ENCODE measurements at places on chromosomes 3 and 15.

DNA sequence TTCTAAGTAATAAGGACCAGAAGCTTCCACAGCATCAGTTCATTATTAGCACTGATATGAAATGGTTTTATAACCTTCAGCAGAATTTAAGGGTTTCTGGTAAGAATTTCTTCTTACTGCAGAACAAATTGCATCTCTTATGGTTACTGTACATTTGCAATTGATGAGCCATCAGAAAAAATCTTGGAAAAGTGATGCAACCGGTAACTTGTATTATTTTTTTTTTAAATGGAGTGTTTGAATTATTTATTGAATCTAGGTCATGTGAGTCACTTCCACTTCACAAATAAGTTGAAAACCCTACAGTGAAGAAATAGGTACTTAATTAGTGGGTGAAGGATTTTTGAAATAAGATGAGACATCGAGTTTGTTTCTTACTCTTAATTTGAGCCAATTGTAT, 786.0 kb downstream of the TUSC7 start:
- no peak for DNase-seq

DNA sequence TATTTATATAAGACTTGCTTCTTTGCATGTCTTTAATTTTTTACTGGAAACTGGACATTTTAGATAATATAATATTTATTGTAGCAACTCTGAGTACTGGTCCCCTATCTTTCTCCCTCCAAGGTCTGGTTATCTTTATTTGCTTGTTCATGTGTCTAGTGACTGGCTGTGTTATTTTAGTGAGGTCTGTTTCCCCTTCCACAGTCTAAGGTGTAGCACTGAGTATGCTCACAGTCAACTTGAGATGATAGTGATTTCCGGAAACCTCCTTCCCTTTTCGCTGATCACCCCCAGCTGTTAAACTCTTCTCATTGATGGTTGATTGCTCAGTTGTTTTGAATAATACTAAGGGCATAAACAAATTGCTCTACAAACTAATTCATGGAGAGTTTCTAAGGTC, 37.0 kb downstream of the PCNP start:
- DNase-seq: no peak

- DNase-seq: no peak
Observed at GRCh38 chr3:162103808-162104207, 607.2 kb downstream of the OTOL1 start.

DNA sequence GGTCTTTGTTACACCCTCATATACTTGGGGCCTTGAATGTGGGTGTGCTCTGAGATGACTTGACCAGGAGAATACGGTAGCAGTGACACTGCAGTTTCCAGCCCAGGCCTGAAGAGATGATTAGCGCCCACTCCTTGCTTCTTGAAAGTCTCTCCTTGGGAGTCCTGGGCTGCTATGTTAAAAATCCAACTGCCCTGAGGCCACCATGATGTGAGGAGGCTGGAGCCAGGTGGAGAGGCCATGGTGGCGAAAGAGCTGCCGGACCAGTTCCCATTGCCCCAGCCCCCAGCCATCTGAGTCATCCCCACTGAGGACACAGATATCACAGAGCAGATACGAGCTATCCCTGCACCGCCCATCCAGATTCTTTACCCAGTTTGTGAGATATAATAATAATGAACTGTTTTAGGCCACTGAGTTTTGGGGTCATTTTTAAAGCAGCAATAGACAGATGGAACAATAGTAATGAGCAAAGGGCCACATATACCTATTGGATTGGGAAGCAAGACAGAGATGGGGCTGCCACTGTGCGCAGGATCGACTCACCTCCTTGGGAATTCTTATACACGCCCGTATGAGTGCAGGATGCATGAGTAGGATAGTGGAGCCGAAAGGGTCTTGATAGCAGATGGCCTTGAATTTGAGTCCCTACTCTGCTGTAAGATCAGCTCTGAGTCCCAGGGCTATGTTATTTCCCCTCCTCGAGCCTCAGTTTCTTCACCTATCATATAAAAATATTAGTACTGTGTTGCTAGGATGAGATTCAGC, 12.1 kb upstream of the GATA2 start:
- DNase-seq: no peak

GRCh38 chr3:192122832-192123594, 604.3 kb downstream of the FGF12 start:
- no peak for DNase-seq

DNA sequence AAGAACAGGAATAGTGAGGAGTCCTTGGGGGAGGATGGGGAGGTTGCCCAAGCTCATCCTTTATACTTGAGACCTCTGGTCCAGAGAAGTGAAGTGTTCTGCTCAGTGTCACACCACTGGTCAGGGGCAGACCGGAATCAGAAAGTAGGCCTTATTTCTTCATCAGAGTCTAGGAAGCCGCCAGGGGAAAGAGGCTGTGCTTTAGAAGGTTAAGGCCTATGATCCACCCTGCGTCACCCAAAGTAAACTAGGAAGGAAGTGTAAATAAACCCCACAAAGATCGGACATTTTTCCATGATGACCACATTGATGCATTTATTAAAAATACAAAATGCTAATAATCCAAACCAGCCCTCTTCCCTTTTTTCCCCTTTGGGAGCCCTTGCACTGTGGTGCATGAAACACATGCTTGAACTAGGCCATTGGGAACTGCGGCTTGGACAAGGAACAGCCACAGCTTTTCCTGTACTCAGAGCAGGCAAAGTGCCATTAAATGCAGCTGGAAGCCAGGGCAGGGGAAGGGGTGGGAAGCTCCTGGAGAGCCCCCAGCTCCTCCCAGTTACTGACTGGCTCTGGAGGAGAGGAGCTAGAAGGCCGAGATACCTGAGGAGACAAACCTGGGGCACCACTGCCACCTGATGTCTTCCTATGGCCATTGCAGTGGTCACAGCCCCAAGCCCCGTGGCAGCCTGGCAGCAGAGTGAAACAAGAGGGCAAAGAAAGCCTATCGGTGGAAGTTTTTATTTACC, 37.0 kb downstream of the CDC25A start:
- DNase-seq: peak; percentile 58

GRCh38 chr3:118987477-118987876, 47.2 kb downstream of the IGSF11 start:
- DNase-seq: no peak

DNA sequence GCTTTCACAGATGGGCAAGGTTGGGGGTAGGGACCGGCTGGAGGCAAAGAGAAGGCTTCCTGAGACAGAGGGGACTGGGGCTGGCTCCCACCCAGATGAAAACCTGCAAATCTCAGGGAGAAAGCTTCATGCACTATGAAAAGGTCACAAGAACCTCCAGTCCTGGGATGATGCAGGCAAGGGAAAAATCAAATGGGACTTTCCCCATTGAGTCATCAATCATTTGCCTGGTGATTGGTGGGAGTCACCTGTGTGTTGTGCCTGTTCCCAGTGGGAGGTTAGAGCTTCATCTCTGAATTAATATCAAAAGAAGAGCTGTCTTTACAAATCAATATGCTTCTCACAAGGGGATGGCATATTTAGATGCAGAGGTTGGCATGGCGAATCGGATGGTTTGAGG, 49.9 kb downstream of the CACNA1D start:
- no peak for DNase-seq

DNA sequence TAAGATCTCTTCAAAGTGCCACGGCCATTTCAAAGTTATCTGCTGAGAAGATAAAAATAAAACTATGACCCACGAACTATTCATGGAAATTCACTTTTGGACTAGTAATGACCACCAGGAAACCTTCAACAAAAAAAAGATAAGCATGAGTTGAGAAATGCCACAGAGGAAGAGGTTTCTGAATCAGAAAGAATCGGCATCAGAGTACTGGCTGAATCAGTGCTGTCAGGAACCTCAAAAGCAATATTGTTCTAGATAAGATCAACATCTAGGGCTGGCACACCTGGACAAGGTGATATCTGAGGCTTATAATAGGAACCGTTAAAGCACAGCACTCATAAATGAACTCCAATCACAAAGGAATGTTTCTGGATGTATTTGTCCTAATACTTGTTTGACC, 72.7 kb downstream of the PEAK1 start:
- no peak for DNase-seq

DNA sequence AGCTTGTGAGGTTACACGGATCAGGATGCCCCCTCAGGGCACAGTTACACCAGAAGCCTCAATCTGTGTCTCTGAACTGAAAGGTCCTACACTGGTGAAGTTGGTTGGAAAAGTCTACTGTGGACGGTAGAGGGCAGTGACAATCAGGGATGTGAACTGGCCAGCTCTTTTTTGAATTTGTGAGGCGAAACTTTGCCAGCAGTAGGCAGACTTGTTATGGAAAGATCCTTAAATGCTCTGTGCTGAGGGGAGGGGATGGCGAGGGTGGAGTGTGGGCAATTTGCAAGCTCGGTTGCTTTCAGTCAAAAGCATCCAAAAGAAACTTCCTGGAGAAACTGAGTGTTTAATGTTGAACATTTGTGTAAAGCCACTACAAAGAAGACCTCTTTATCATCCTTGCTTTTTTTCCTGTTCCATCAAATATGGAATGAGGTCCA, 127.4 kb upstream of the ABHD17C start:
- DNase-seq: no peak

- no peak for DNase-seq
Observed at GRCh38 chr3:137792626-137793271, 28.6 kb downstream of the SOX14 start.

GRCh38 chr3:189286188-189286587, 114.4 kb downstream of the TPRG1 start:
- DNase-seq: no peak

DNA sequence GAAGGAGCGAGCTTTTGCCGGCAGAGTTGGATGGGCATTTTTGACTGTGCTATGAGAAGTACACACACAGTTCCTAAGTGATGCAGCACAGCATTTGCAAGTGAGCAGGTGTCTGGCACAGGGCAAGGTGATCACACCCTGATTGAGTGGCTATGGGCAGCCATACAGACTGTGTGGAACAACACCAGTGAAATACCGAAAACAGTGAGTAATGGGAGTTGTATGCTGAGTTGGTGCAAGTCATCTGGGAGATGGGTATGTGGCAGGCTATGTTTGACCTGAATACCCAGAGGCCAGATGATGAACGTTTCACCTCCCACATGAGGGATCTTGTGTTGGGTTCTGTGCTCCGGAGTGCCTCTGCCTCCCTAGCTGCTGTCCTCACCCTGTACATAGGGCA, 53.5 kb upstream of the TIPARP start:
- no peak for DNase-seq

DNA sequence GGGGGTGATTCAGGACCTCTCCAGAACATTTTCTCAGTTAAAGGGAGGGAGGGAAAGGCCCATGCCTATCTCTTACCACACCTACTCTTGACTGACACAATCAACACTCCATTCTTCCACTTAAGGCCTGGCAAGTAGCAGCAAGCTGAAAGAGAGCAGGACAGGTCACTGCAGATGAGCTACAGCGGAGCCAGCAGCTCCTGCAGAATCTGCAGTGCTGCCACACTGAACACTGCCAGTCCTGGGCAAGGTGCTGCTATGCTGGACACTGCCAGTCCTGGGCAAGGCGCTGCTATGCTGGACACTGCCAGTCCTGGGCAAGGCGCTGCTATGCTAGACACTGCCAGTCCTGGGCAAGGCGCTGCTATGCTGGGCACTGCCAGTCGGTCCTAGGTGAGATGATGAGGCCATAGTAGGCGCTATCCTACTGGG, 143.7 kb downstream of the MYLK start:
- no peak for DNase-seq

GRCh38 chr3:59411186-59411585, 361.4 kb upstream of the CFAP20DC start:
- no peak for DNase-seq

Measured in stimulated activated CD4-positive, alpha-beta T cell treated with anti-CD3 and anti-CD28 coated beads, Interleukin-12 subunit alpha, Interleukin-12 subunit beta, amount 100 ng/mL, for 48 hours (primary cell).